Right forelimb (tissue), 1 donor: ENCODE measurements at places on chromosomes 16 and 17.

DNA sequence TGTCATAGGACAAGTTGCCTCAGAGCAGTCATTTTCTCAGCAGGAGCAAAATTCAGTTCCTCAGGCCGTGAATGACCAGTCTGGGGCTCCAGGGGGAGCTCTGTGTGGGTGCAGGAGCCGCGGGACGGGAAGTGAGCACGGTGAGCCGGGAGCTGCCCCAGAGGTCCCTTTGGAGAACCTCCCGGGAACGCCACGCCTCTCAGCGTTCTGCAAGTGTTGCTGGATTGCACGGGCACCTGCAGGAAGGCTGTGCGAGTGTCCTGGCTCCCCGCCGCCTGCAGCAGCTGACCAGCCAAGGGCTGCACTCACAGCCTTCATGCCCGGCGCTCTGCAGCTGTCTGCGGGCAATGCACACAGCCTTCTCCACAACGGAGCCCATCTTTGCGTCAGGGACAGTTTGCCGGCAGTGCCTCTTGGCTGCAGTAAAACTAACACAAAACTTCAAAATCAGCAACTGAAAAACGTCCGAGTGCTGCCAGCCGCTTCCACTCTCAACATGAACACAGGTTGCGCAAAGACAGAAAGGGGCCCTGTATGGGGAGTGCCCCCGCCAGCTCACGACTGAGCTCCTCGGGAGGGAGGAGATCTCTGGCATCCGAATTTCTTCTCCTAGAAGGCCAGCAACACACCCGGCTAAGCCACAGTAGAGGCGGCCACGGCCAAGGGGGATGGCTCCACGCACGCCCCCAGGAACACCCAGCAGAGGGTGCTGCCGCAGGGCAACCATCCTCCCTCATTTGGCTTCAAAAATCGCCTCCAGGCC is 16.0 kb downstream of the NDUFAF8 start:
- peak; percentile 77 for DNase-seq

- no peak for DNase-seq
Measured at GRCh38 chr17:10088444-10088843, 110.0 kb downstream of the GAS7 start.

DNA sequence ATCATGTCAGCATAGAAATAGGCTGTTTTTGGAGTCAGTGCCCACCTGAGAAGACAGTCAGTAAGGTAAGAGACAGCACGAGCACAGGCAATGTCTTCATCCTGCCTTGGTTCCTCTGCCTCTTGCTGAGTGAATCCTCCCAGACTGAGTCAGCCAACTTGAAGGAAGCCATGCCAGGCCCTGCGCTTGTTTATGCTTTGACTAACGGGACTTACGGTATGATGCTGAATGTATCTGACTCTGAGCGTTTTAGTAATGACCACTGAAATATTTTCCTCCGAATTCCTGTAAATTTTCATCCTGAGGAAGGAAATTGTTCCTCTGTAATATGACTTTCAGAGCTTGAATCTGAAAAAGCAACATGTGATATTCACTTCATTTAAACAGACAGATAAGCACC is 18.0 kb downstream of the C17orf67 start:
- DNase-seq = no peak

- DNase-seq = no peak
Measured at GRCh38 chr16:824194-824593, 23.7 kb upstream of the GNG13 start.

DNA sequence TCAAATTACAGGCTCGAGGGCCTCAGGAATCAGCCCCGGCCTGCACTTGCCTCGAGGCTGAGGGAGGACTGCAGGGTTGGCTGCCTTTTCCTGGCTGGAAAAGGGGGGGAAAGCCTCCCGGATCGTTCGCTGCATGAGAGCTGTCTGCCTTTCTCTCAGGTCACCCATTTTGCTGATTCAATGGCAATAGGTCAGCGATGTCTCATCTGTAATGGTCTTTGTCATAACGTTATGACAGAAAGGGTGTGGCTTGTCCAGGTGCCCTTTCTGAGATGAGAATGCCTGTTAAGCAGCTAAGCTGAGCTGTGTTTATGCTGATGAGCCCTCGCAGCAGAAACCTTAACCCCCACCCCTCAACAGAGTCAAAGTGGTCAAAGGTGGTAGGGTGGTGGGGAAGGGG is 81.8 kb downstream of the AKAP1 start:
- DNase-seq = no peak

DNA sequence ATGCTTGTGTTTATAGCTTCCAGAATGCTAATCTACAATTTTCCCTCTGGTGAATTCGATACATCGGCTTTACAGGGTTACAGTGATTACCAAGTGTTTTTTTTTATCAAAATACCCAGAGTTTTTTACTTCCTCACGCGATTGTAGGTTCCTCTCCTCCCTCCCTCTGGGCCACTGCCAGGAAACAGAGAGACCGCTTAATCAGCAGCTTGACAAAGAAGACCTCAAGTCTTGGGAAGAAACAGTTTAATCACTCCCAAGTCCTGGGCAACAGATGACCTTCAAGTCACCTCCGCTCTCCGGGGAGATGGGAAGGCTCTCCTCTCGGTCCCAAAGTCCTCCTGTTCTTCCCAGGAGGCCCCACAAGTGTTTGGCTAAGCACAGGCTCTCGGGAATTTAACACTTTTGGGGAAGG is 23.5 kb downstream of the SMTNL2 start:
- DNase-seq = peak; percentile 63

DNA sequence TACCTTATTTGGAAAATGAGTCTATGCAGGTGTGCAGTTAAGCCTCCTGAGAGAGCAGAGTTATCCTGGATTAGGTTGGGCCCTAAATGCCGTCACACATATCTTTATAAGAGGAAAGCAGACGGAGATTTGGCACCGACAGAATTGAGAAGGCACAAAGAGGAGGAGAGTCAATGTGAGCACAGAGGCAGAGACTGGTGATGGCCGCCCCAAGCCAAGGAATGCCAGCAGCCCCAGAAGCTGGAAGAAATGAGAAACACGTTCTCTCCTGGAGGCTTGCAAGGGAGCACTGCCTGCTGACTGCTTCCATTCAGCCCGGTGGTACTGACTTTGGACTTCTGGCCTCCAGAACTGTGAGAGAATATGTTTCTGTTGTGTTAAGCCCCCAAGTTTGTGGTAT is 3.2 kb downstream of the SLC46A1 start:
- DNase-seq = no peak

- DNase-seq = no peak
Measured at GRCh38 chr16:500709-501108, 26.8 kb upstream of the CAPN15 start.

GRCh38 chr16:58187092-58187491 is 10.8 kb downstream of the CSNK2A2 start:
- no peak for DNase-seq

DNA sequence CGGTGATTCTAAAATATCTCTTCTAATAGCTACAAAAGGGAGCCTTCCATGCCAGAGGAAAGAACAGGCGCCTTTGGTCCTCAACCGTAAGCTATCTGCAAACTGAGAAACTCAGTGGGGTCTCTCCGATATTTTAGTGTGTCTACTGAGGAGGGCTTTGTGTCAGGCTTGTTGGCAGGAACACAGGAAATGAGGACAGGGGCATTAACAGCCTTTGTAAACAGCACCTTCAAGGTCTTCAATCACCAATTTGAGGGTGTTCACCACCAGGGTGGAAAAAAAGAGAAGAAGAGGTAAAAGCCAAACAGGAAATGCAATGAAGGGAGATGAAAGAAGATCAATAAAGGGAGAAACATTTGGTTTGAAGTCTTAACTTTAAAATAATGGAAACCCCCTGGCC is 580.1 kb upstream of the SALL1 start:
- no peak for DNase-seq
